ENCODE measurements at places on chromosomes 11 and 22.

- no peak for DNase-seq
Measured at GRCh38 chr22:44147821-44148574, 32.7 kb upstream of the PARVG start.

DNA sequence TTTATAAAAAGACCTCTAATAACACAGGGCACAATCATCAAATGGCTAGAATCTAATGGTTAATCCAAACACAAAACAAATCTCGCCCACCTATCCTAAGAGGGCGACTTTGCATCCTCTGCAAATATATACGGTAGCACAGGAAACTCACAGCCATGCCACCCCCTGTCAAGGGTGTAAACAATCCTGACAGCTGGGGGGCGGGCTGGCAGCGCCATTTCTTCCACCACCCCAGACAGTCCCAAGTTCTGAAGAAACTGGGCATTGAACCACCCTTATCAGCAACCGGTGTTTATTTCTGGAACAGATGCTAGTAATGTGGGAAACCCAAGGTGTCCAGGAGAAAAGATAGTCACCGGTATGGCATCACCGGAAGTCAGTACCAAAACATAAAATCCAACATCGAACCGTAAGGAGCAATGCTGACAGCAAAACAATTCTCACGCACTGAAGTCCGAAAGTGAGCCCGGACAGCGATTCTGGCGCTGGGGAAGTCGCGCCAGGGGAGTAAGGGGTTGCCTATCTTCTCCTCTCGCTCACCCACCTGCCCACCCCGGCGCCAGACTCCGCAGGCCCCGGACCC lies 825 bp downstream of the FBXO3 start:
- DNase-seq: peak; percentile 8

DNA sequence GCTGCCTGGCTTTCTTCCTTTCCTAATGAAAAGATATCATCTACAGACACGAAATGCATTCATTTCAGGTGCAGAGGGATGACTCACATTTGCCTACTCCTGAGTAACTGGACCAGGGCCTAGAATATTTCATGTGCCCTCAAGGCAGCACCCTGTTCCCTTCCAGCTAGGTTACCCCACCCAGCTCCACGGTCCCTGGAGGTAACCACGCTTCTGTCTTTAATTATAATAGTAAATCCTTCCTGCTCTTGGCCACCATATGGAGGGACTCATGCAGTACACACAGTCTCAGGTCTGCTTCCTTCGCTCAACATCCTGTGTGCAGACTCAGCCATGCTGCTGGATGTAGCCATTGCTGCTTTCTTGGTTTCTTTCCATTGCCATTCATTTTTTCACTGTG lies 22.3 kb downstream of the DHCR7 start:
- DNase-seq: no peak

DNA sequence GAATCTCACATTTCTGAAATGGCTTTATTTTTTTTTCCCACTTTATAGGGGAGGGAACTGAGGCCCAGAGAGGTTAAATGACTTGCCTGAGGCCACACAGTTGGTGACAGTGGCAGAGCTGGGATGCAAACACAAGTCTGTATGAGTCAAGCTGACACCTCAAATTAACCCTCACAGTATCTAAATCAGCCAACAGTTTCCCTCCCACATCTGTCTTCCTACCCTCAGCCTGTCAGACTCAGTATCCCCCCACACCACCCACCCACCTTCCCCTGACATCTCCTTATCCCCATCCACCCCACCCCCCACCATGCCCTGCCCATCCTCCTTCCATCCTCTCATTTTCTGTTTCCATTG lies 95.2 kb downstream of the TP53I11 start:
- no peak for DNase-seq

DNA sequence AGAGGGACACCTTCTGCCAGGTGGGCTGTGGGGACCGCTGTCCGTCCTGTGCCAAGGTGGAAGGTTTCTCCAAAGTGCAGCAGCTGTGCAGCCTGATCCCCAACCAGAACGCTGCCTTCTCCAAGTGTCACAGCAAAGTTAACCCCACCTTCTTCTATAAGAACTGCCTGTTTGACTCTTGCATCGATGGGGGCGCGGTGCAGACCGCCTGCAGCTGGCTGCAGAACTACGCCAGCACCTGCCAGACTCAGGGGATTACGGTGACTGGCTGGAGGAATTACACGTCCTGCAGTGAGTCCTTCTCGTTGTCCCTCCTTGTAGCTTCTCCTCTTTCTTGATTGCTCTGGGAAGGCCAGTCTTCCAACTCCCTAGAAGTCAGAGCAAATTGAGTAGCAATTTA lies 44.8 kb downstream of the TECTA start:
- DNase-seq: no peak

All from suppressor macrophage (primary cell).